ENCODE measurements at places on chromosomes 16 and 17.
A peak's percentile ranks its signal among the peaks of the same experiment; 100 is the strongest.

- no peak for DNase-seq
Observed at GRCh38 chr17:61203671-61204131, 195.9 kb upstream of the TBX2 start.

DNA sequence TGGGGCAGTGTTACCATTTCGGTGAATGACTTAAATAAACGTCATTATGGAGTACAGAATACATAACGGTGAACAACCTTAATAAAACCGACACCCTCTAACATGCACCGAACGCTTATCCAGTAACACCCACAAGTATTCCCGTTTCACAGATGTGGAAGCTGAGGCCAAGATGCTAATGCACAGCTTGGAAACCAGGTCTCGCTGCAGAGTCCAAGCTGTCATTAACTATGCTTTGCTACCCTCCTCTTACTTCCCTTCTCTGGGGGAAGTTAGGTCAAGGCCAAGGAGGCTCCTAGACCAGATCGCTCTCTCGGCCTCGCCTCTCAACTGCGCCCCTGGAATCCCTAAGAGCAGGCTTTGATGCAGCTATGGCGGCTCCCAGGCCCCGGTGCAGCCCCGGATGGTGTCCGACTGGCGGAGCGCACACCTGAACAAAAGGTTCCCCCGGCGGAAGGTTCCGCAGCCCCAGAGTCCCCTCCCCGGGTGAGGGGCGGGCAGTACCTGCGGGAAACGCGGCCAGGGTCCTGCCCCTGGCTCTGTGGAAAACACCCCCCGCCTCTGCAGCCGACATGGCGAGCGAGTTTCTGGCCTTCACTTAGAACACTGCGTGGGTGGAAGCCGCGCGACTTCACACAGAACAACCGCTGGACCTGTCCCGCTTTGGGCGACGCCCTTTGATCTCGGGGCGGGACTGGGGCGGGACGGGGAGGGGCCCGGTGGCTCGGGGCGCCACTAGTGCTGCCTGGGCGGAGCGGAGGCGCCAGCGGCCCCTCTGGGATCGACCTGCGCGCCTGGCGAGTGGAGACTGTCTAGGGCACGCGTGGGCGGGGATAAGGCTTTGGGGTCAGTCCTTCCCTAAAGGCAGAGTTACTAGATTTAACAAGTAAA lies at the start of gene CPPED1:
Gene CPPED1 (minus strand): TSS at position 685 of the 891 bp plus-strand sequence. CDS start 111 bp downstream, at position 574.
- DNase-seq = peak; percentile 89

DNA sequence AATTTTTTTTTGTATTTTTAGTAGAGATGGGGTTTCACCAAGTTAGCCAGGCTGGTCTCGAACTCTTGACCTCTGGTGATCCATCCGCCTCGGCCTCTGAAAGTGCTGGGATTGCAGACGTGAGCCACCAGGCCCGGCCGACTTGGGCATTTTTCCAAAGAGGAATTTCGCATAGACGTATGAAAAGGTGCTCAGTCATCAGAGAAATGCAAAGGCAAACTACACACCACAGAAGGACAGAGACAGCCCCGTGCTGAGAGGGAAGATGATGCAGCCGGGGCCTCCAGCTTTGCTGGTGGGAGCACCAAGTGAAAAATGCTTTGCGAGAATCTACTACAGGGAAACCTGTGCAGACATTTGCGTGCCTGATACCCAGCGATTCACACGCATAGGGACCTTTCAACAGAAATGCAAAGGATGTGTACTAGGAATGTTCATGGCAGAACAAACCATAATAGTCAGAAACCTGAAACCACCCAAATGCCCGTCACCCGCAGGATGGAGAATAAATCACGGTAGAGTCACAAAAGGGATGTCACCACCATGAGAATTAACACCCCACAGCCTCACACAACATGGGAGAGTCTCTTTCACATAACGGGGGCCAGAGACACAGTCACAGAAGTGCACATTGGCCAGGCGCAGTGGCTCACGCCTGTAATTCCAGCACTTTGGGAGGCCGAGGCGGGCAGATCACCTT lies 5.2 kb downstream of the RAB40B start:
- no peak for DNase-seq

DNA sequence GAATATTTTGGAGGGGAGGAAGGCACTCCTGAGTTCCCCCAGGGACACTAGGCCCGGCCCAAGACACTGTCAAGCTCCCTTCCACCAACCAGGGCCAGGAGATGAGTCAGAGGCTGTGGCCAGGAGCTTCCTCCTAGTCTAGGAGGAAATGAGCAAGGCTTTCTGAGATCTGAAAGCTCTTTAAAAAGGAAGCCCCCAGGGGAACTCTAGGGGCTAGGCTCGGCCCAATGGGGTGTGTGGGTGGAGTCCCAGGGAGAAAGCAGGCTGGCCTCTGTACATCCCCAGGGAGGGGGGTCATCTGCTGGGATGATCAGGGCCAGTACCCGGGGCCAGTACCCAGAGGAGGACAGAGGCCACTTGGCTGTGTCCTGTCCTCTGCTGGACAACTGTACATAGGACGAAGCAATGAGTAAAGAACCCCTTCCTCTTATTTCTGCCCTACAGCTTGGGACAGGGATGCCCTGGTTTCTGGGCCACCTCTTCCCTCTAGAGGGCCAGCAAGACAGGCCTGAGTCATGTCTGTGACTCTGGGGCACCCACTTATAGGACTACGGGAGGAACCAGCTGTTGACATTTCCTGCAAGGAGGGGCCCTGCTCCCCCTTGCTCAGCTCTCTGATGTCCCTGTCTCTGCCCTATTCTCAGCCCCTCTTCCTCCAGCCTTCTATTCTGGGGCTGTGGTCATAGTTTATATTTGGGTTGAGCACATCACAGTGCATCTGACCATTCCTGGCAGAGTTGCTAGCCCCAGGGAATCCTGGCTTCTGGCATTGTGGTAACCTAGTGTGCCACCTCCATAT lies 2.7 kb downstream of the FHOD1 start:
- peak; percentile 73 for DNase-seq

DNA sequence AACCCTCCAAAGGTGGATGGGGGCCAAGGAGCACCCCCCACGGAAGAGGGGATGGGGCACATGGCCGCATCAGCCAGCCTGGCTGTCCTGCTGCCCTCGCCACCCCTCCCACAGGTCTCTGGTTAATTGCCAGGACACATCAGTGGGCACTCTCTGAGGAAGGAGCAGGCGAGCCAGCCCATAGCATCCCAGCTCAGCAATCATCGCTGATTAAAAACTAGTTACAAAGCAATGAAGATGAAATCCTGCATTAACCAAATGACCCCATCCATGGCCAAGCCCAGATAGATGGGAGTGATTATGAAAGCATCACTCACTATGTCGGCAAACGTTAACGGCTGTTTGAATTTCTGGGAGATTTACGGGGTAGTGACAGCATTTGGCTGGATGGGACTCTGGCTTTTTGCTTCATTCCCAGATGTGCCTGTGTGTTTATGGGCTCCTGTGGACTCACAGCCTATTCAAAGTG lies 45.3 kb downstream of the CCDC182 start:
- no peak for DNase-seq

DNA sequence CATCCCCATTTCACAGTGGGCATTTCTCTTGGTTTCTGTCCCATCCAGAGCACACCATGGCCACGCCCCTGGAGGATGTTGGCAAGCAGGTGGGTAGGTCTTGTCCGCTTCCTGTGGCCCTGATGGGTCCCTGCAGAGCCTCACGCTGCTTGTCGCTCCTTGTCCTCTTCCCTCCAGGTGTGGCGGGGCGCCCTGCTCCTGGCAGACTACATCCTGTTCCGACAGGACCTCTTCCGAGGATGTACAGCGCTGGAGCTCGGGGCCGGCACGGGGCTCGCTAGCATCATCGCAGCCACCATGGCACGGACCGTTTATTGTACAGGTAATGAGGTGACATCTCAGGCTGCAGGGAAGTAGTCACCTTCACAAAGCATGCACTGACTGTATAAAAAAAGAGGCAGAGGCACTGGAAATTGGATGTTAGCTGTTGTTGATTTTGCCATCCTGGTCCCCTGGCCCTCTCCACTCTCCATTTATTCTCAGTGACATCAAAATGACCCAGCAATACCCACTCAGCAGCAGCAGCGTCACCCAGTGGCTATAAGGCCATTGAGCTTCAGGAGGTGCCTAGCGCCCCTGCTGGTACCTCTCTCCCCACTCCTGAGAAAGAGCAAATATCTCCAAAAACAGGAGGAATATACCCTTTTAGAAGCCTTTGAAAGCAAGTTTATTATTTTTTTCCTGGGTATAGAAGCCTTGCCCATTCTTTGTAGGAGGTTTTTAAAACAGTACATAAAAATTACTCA lies 13.7 kb downstream of the METTL22 start:
- no peak for DNase-seq

- DNase-seq = no peak
Observed at GRCh38 chr17:32569171-32570080, 82.6 kb downstream of the CDK5R1 start.

- peak; percentile 70 for DNase-seq
Observed at GRCh38 chr17:74852237-74853047, 7.2 kb downstream of the GRIN2C start.

GRCh38 chr17:2018716-2019510 lies 6.2 kb downstream of the RTN4RL1 start:
- no peak for DNase-seq

- DNase-seq = no peak
Observed at GRCh38 chr16:47377154-47377553, 83.7 kb downstream of the ITFG1 start.

DNA sequence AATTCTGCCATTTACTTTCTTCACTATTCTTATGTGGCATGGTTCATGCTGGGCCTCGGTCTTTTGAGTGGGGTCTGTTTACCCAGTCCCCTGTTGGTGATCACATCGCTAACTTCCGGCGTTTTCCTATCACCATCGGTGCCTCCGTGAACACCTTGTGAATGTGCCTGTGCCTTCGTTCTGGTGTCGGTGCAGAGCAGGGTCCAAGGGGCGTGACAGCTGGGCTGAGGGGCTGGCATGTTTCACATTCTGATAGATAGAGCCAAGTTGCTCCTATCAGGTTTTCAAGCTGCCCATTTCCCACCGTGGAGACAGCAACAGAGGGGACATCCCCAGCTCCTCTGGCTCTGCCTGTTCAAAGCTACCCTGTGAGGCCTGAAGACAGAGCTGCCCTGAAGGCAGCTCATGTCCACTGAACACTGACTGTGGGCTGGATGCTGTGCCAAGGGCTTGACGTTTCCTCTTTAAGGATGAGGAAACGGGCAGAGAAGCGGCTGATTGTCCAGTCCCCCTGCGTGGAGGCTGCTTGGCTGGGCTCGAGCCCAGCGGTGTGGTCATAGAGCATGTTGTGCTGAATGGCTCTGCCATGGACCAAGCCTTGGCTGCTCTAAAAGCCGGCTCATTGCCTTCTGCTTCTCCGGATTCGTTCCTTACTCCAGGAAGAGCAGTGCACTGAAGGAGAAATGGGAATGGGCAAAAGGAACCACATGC lies 17.0 kb downstream of the DHODH start:
- DNase-seq = no peak

GRCh38 chr16:85711982-85712587 lies 23.3 kb upstream of the GINS2 start:
- DNase-seq = no peak

DNA sequence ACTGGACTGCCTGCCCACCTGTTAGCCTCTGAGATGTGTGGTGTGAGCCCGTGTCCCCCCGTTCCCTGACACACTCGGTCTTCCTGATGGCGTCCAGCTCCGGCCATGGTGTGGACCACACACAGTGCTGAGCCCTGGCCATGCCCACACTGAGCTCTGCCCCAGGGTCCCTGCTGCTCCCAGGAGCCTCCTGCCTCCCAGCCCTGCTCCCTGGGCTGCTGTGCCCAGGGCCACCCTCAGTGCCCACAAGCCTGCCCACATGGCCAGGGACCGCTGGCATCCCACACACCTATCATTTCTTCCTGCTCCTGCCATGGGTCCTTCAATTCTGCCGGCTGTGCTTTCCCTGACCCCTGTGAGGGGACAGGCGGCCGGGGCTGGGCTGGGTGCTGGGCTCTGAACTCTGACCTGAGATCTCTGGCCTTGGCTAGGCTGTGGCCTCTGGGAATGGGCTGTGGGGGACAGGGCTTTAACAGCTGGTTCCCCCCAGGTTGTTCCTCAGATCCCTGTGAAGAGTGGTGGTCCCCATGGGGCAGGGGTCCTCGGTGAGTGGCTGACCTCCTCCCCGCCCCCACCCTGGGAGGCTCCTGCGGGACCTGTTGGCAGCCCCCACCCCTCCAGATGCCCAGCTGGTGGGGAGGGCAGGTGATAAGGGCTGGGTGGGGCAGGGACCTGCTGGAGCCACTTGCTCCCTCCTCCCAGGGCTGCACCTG lies 4.0 kb downstream of the CEMP1 start:
- DNase-seq = no peak

All from stimulated activated CD4-positive, alpha-beta T cell treated with anti-CD3 and anti-CD28 coated beads, Interleukin-4, amount 100 ng/mL, for 1 hour (primary cell).